ENCODE measurements at places on chromosomes 2 and 18.

- DNase-seq, result no peak
Measured at GRCh38 chr2:120503206-120503792, 157.4 kb downstream of the INHBB start.

GRCh38 chr2:102021779-102022178 lies 30.0 kb downstream of the IL1R2 start:
- DNase-seq, result no peak

DNA sequence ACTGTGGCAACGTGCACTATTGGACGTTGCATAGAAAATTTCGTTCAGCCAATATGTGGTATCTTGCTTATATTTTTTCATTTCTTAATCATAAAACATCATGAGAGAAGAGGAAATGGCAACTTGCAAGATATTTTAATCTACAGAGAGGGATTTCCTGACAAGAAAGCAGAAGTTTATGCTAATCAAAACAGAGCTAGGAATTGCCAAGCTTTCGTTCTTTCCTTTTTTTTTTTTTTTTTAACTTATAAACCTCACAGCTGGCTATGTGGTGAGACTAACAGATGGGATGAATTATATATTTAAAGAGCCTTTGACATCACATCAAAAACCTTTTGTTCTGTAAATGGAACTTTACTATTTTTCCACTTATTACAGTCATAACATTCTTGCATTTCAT lies 1136.9 kb upstream of the TMEFF2 start:
- no peak for DNase-seq

GRCh38 chr2:137829251-137829650 lies 135.0 kb upstream of the HNMT start:
- no peak for DNase-seq

- no peak for DNase-seq
Measured at GRCh38 chr2:160299540-160299939, 99.5 kb upstream of the ITGB6 start.

GRCh38 chr2:196334710-196335109 lies 163.3 kb upstream of the STK17B start:
- no peak for DNase-seq

DNA sequence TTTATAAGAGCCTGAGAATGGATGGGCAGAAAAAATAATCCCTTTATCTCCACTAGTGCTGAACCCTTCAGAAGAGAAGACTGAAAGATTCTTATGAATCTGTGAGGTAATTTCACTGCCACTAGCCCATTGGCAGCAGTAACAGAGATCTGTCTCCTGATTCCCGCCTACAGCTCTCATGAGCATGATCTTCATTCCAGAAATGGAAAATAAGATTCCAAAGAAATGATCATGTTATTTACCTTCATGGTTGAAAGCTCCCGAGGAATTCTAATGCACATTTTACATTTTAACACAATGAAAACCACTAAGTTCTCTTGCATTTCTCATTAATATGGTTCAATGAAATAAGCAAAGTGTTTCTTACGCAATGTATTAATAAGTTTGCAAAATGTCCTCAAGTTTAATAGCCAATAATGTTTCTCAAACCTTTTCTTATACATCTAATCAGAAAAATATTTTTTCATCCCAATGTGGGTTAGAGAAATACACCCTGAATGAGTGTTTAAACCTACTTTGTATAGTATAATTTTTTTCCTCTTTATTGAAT lies 905.6 kb downstream of the TMEM182 start:
- DNase-seq, result no peak

- DNase-seq, result peak; percentile 88
Measured at GRCh38 chr2:219029829-219030165, 11.5 kb downstream of the CFAP65 start.

GRCh38 chr2:141856215-141856919 lies 274.4 kb downstream of the LRP1B start:
- no peak for DNase-seq
